IMR-90 (cell line): ENCODE measurements at places on chromosomes 16 and 17. TPM values are rescaled to one million over a fixed set of nuclear protein-coding genes. Genes with fewer than 3 reads are reported as not detected.

DNA sequence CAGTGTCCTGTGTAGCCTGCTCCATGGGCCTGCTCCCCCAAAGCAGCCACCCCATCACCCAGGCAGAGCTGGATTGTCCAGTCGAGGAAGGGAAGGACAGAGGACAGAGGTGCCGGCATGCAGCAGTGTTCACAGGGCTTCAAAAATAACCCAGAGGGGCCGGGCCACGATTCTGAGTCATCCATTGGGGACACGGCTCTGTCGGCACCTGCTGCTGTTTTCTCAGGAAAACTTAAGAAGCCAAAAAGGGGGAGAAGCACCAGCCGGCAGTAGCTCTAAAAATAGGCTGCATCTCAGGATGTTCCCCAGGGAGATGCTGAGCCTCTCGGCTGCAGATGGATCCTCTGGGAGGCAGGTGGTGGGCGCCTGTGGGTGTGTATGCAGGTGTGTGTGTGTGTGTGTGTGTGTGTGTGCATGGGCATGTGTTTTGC is 1.6 kb downstream of the CA7 start:
- H3K27me3 ChIP-seq, result peaks cover 86% of the 10 kb centered on the region
- H3K36me3 ChIP-seq, result no peaks in the 10 kb centered on the region
- no peak overlapping the region for H3K4me3 ChIP-seq
- H3K27ac ChIP-seq, result no peak overlapping the region
- DNase-seq, result no peak

Gene ZFPM1
- 1.1 and 1.8 TPM in 2 replicates for polyA plus RNA-seq

GRCh38 chr16:57175896-57176295 is 9.9 kb downstream of the PSME3IP1 start:
- H3K4me1 ChIP-seq, result peaks cover 4% of the 10 kb centered on the region; the same call in 1 of the 2 replicates
- H3K27me3 ChIP-seq, result no peaks in the 10 kb centered on the region
- no peak overlapping the region for H3K27ac ChIP-seq
- no peak for DNase-seq

Gene SCARF1
- polyA plus RNA-seq, result 0.34 and 0.43 TPM in 2 replicates

Gene TNFRSF12A
- 304 and 346 TPM in 2 replicates for polyA plus RNA-seq
